ENCODE measurements at places on chromosomes 3 and 15.
A peak's percentile ranks its signal among the peaks of the same experiment; 100 is the strongest.

DNA sequence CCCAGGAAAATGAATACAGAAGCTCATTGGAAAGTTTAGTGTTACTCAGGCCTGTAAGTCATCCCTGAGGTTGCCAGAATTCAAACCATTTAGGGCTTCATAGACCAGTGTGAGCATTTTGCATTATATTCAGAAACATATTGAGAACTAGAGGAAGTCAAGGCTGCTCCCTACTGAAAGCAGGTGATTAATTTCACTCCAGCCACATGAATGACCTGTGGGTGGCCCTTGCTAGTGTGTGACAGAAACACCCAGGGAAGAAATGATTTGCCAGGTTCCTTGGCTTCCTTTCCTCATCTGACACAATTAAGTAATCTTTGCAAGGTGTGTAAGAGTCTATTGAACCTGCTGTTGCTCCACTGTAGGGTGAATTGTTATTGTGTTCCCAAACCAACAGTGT is 61.8 kb downstream of the GAP43 start:
- DNase-seq = no peak

- no peak for DNase-seq
Measured at GRCh38 chr3:53846134-53846850, at the start of the genes CHDH and IL17RB. Gene CHDH, minus strand, starts transcription at chr3:53846419. Its CDS starts 22,411 bp downstream, at chr3:53824008. Gene IL17RB, plus strand, starts transcription at chr3:53846568. Its CDS starts 21 bp downstream, at chr3:53846589.

GRCh38 chr15:89916660-89917059 is 3.9 kb upstream of the ARPIN start:
- DNase-seq = no peak

DNA sequence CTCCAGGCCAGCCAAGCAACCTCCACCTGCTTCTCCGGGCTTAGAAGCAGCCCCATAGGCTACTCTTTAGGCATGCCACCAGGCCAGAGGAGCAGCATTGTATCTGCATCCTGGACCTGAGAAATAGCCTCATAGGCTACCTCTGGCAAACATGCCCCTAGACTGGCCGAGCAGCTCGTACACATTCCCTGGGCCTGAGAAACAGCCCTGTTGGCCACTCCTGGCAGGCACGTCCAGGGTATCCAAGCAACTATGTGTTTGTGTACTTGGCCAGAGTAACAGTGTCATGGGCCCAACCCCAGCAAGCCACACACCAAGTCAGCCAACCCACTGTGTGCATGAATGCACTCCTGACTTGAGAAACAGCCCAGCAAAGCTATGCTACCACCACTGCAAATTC is 498.7 kb upstream of the CDIN1 start:
- no peak for DNase-seq

- DNase-seq = peak; percentile 57
Measured at GRCh38 chr3:196632046-196632751, 7.3 kb upstream of the NRROS start.

GRCh38 chr3:194083637-194084224 is 52.2 kb upstream of the HES1 start:
- DNase-seq = no peak

- DNase-seq = no peak
Measured at GRCh38 chr15:60751985-60752952, 273.3 kb upstream of the ICE2 start.

DNA sequence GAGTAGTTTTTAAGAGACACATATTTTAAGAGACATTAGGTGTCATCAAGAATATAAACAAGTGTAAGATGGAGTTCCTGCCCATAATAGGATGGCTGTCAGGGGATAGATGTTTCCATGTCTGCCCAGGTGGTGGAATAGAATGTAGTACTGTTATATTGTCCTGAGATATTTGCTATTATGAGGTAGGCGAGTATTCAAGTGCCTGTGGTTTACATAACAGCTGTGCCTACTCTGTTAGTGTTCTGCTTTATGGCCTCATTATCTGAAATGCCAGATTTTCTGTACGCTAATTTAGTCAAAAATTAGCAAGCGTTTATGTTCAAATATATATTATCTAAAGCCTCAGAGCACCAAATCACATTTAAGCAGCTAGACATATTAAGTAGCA is 360.2 kb upstream of the ROPN1 start:
- no peak for DNase-seq

DNA sequence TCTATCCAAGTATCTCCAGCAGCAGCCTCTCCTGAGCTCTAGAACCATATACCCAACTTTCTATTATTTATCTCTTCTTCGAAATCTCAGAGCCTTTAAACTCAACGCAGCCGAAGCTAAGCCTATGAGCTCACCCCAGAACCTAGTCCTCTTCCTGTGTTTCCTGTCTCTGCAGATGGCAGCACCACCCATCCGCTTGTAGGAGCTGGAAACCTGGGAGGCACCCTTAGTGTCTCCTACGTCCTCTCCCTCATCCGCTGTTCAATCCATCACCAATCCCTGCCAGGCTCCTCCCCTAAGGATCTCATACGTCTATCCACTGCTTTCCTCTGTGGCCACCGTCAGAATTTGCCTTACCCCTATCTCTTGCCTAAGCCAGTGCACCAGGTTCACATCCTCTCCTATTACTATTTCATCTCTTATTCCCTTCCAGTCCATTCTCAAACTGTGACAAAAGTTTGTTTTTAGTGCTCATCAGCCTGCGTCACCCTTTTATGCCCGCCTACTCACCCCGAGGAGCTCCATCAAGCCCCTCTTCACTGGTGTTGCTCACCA is 9.6 kb downstream of the VGLL4 start:
- no peak for DNase-seq

DNA sequence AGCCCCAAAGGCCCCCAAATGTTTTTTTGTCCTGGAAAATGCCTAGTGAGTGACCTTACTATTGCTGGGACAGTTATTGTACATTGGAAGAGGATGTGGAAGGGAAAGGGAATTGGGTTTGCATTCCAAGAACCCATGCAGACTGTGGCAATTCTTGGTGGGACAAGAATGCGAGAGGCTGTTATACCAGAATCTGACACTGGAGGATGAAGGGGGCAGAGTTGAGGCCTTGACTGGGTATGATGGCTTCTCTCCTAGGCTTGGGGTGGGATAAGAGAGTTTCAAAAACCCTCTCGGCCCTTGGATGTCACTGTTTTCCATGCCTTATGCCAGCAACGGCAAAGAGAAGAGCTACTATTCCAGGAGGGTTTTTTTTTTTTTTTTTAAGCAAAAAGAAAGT is 25.3 kb downstream of the IL16 start:
- no peak for DNase-seq

DNA sequence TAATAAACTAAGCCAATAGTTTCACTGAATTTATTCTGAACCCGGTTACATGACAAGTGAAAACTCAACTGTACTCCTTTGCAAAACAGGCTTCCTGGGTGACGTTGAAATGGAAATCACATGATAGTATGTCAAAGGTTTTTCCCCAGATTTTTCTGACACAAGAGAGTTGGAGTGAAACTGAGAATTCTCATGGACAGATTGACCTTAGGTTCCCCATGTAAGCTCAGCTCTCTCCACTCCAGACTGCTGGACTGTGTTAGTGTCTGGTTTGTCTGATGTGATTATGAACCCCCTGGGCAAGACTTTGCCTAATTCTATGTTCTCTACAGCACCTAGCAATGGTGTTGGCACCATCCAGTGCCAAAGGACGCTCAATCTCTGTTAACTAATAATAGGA is 219.7 kb upstream of the COL8A1 start:
- no peak for DNase-seq

GRCh38 chr15:91523596-91523995 is 329.9 kb upstream of the SLCO3A1 start:
- no peak for DNase-seq

DNA sequence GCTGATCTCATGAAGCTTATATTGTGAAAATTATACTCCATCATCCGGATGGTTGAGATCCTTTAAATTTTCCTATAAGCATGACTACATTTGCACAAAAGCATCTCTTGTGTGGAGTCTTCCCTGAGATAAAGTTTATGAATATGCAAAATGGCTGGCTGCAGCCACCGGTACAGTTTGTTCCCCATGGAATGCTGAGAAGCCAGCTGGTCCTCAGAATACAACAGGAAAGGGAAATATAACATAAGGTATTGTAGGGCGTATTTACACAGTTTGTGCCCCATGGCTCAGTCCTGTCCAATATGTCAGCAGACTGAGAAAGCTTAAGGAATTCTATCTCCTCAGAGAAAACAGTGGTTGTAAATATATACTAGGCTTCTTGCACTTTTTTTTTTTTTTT is 468.6 kb downstream of the CNTN6 start:
- DNase-seq = no peak

DNA sequence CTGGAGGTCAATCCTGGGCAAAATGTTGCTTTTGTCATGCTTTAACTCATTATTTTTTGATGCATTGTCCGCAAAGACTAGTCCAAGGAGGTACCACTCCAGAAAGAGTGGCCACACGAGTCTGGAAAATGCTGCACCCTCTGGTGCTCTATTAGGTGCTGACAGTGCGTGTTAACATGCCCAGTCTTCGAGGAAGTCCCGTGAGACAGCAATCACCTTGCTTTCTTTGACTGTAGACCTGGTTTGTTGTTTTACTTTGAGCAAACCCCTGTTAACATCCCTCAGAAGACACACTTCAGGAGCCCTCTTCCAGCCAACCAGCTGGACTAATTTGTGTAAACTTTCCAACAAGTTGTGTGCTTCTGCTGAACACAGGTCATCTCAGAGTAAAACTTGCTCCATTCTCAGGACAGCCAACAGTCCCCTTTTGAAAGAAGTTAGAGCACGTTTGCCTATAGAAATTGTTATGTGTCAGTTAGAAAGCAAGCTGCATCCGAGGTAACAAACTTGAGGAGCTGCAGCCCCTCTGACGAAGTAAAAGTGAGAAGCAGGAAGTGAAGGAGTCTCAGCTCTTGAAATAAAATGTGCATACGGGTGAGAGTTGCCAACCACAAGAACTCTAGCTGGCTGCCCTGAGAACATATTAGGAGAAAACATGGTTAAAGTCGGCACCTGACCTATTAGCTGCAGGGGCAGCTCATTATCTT is 205.0 kb downstream of the LPP start:
- no peak for DNase-seq

- no peak for DNase-seq
Measured at GRCh38 chr3:52372822-52373504, 56.8 kb downstream of the DNAH1 start.

DNA sequence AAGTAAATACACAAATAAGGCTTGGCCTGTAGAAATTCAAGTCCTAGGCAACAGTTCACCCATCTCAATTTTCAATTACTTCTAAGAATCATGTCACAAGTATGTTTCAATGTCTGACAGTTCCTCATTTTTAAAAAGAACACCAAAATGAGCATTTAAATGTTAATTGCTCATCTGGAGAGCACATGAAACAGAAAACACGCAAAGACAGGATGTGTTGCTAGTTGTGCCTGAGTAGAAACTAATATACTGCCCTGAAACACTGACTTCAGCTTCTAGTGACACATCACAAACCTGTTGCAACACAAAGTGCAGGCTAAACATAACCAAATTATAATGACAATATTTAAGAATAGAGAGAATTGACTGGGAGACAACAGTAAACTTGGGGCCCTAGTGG is 167.3 kb upstream of the THBS1 start:
- no peak for DNase-seq

DNA sequence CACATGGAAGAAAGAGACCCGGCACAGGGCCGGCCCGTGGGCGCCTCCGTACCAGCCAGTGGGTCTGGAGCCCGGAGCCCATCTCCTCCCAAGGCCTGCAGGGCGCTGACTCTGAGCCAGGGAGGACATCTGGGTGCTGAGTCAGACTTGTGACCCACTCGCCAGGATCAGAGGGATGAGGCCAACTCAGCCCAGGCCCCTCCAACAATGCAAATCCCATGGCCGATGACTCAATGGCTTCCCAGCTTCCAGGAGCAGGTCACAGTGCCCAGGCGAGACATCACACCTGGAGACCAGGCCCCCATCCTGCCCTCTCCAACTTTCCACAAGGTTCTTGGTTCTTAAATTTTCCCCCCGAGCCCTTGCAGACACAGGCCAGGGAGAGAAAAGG is 95.1 kb downstream of the LRIG1 start:
- no peak for DNase-seq

GRCh38 chr3:101811875-101812274 is 32.9 kb downstream of the NXPE3 start:
- DNase-seq = no peak

DNA sequence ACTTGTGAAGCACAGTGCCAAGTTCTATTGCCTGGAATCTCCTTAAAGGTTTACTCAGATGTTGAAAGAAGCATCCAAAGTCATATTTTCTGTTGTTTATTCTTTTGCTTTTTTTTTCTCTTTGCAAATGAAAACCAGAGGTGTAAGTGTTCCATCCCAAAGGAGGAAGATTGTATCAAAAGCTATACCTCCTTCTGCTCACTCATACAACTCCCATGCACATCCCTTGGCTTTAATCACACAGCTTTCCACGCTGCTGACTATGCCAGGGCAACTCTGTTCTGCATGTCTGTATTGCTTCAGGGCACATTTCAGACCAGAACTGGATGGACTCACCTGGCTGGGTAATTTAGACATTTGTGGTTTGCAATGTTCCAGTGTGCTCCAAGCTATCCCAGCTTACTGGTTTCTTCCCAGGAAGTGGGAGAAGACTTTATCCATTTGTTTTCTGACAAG is 399.6 kb upstream of the TBL1XR1 start:
- DNase-seq = no peak

DNA sequence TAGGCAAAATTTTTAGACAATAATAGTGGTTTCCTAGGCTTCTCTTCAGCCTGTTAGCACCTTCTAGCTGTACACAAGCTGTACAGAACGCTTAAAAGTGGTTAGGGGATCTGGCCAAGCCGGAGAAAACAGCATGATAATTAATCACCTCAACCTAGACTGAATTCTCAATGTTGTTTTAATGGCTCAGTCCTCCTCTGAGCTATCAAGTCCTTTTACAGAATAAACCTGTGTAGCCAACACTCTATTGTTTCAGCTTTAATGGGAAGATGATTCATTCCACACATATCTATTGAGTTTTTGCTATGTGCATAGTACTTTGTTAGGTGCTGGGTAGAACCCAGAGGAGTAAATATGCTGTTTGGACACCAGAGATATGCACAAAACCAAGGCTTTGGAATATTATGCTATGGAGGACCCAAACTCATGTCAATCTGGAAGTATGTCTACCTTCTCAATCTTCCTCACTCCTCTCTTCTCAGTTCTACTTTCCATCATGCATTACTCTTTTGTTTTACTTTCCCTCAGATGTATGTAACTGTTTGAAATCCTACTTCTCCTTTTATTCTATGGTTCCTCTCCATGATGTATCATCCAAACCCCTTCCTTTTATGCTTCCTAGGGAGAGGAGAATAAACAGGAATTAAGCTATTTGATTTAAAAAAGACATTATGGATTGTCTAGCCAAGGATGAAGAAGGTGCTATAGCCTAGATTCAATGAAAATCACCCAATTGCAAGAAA is 27.6 kb upstream of the UBE2E2 start:
- no peak for DNase-seq

- no peak for DNase-seq
Measured at GRCh38 chr3:3531476-3531875, 267.8 kb upstream of the LRRN1 start.

GRCh38 chr3:73144276-73144675 is 82.8 kb downstream of the EBLN2 start:
- DNase-seq = no peak

DNA sequence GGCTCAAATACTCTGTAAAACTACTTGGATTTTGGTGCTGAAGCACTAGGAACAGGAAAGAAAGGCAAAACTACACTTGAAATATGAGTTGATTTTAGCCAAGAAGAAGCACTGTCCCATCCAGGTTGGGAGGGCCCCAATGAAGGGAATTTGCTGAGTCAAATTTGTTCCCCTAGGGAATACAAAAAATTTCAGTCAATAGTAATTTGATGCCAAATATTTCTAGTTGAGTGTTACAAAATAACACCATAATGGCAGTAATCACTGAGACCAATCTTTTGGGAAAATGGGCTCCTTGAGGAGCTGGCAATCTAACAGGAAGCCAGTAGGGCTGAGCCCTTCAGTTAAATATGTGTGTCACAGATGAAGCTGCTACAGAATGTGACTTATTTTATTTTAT is 896.9 kb downstream of the DIPK2A start:
- no peak for DNase-seq

- DNase-seq = no peak
Measured at GRCh38 chr3:183033746-183034145, 53.4 kb upstream of the DCUN1D1 start.

All from GOT3 (cell line).